ENCODE measurements at places on chromosomes 12 and 14.

GRCh38 chr12:106446419-106447092, 89.0 kb downstream of the POLR3B start:
- DNase-seq, result no peak

DNA sequence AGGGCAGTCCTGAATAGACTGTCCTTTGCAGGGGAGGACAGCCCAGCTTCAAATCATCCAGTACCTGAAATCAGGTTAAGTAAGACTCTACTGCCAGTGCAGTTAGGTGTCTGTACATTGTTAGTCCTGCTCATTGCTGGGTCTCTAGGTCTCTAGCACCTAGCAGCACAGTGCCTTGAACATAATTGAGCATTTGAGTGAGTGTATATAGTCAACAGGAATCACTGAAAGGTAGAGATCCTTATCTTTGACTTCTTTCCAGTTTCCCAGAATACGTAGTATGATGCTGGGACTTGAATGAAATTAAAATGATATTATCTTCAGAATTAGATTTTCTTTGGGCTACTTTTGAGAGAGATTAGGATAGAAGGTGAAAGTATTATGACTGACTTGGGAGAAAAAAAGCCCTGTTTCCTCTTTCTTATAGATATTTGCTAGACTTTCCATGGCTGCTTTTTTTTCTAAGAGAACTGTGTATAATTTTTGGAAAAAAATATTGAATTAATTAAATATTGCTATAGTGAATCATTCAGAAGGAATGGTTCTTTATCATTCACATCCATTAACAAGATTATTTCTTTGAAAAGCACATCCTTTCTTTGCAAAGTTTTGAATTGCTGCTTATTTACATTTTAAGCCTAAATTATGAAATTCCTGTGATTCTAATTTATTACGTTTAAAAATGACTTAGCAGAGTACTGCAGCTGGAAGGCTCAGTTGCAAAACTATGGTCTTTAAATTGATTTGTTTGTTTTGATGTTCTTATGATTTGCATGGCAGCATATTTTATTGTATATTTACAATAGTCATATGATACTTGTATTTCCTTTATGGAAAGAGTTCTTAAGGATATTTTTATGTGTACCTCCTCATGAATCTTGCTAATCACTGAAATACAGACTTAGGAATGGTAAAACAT, 51.6 kb downstream of the PPP4R4 start:
- no peak for DNase-seq

DNA sequence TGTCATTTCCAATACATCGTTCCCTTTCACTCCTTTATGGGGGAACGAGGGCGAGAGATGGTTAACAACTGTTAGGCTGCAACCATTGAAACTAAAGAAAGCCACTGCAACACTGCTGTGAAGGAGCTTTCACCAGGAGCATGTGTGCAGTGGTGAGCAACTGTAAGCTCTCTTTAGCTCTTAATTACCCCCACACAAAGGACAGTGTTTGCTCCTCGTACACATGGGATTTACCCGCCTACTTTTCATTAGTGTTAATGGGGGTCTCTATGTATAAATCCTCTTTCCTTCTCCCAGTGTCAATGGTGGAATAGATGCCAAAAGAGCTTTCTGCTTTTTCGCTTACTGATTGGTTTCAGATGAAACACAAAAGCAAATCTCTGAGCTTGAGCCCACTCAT, 343.1 kb downstream of the FLRT2 start:
- DNase-seq, result no peak

DNA sequence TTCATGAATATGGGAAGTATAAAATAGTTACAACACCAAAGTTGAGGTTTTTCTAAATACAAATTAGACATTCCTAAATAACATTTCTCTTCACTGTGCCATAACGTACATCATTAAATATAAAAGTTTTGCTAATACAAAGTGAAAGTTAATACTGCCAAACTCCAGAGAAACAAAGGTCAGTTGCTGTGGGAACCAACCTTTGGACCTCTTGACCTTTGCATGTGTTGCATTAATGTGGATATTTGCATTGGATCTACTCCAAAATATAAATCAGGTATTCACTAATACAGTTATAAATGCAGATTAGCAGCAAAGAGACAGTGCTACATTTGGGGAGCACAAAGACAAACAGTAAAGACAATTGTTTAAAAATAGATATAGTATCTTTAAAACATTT, 366.0 kb upstream of the USP15 start:
- no peak for DNase-seq

DNA sequence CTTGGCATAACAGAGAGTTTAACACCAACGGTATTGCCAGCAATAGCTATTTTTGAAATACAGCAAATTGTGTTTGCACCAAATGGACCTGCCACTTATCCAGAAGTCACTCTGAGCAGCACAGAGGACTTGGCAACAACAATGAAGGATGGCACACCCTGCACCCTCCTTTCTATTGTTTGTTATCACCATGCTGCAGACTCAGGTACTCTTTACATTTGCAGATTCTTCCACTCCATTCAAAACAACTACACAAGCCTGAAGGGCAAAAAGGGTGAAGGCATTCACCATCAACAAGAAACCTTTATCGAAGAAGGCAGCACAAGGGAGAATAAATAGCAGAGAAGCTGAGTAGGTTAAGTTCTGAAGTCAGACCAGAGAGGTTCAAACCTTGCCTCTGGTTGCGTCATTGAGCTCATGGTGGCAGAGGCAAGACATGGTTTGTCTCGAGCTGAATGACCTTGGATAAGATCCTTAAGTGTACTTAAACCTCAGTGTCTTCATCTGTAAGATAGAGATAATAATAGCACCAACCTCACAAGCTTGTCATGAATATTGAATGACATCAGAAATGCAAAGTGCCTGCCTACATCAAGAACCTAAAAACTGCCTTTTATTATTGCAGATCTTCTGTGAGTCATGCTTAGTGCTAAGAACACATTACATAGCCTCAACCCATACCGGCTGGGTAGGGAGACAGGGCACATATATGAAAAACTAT, 1.4 kb upstream of the ACSM4 start:
- no peak for DNase-seq

- no peak for DNase-seq
These were observed 321.9 kb upstream of the RTL1 start for GRCh38 chr14:101225157-101226152.

DNA sequence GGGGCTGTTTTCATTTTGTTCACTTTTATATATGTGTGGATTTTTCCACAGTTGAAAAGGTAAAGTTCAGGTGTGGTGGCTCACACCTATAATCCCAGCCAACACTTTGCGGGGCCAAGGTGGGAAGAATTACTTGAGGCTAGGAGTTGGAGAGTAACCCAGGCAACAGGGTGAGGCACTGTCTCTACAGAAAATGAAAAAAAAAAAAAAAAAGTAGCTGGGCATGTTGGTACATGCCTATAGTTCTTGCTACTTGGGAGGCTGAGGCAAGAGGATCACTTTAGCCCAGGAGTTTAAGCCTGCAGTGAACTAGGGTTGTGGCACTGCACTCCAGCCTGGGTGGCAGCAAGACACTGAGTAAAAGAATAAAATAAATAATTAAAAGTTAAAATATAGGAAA, 326.5 kb downstream of the NAV3 start:
- no peak for DNase-seq

GRCh38 chr12:41334390-41334789, 146.3 kb downstream of the PDZRN4 start:
- DNase-seq, result no peak

- DNase-seq, result no peak
These were observed 5.6 kb upstream of the ERBB3 start for GRCh38 chr12:56074396-56074795.

DNA sequence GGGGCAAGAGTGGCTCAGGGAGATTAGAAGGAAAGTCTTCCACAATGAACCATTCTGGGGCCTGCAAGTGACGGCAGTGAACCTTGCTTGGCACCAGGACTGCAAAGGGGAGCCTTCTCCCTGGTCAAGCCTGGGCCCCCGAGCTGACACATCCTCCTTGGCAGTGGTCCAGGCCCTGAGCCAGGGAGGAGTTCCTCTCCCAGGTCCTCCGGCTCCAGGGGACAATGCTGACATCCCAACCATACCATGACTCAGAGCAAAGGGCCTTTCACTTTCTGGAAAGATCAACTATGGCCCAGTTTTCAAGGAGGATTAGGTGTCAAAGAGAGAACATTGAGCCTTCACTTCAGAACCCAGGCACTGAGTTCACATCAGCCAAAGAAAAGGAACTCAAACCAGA, 756.5 kb upstream of the TBX3 start:
- no peak for DNase-seq

DNA sequence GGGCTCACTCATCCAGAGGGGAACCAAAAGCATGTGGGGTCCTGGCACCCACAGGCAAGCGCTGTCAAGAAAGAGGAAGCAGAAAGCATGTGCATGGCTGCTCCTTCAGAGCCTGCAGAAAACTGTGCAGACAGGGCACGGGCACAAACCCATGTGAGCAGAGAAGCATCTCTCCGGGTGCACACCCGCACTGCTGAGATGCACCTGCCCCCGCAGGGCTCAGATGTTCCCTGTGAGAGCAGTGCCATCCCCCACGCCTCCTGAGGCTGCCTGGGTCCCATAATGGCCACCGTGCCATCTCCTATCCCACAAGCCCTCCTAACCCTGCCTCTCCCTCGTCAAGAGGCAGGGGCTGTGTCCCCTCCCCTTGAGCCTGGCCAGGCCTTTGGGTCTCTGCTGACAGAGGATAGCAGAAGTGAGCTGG, 32.3 kb upstream of the INF2 start:
- peak; percentile 72 for DNase-seq

GRCh38 chr14:101073598-101073965, 170.1 kb upstream of the RTL1 start:
- DNase-seq, result no peak

DNA sequence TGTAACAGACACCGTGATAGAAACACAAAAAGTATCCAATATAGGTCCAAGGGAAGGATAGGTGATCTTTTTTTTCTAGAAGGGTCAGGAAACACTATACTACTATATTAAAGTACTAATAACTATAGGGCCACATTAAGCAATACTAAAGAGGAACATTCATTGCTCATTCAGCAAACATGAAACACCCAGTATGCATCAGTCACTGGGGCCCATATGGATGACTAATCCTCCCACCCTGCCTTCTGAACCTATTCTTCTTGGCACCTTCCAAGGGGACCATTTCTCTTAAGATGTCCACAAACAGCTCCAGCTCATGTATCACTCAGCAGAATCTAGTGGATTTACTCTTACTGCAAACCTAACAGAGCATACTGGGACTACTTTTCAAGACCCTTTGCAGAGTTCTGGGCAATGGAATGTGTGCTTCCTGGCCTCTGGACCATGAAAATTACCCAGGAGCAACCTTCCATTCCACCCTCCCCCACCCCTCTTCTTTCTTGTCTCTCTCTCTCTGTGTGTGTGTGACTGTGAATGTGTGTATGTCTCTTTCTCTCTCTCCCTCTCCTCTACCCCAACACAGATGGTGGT, 187.9 kb downstream of the EPS8 start:
- DNase-seq, result no peak

DNA sequence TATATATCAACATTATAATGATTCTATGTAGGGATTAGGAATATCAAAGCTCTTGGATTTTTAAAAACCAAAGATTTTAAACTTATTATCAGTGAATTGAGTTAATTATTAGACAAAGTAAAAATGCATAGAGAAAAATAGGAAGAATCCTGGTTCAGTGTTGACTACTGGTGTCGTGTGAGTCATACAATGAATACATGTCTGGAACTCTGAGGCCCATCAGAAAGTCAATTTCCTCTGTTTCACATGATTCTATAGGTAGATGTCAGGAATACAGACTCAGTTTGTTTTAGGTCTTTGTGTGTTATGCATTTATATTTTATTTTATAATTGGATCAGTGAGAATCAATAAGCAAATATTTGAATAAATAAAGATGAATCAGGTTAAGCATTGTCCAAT, 84.5 kb upstream of the RTL1 start:
- DNase-seq, result no peak

DNA sequence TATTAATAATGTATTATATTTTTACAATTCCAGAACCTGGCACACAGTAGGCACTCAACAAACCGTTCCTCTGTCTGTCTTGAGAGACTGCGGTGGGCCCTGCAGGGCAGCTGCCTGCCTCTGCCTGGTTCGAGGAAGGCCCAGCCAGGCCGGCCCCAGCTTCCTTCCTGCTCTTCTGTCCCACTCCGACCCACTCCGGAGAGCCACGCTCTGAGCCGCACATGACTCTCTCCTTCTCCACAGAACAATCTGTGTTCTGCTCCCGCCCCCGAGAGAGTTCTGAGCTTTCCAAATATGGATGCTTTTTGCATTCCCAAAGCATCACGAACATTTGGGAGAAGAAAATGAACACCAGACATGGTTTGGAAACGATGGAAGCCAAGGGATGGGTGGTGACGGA, 57.3 kb downstream of the TTC7B start:
- DNase-seq, result peak; percentile 32

- no peak for DNase-seq
These were observed 92.7 kb downstream of the DYRK2 start for GRCh38 chr12:67741270-67741669.

DNA sequence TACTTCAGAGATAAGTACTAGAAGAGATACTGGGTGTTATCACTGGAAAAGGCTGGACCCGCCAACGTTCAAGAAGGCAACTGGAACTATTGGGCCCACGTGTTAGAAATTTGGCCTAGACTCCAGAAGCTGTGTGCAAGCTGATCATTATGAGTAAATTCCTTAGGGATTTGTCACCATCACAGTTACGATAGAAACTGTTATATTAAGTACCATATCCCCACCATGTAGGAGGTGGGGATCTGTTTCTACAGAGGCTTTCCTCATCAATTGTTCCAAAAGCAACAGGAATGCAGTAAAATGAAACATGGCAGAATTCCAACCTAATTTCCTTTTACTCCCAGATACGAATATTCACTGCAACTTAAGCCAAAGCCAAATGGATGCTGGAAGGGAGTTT, 170.7 kb downstream of the NOVA1 start:
- DNase-seq, result no peak

DNA sequence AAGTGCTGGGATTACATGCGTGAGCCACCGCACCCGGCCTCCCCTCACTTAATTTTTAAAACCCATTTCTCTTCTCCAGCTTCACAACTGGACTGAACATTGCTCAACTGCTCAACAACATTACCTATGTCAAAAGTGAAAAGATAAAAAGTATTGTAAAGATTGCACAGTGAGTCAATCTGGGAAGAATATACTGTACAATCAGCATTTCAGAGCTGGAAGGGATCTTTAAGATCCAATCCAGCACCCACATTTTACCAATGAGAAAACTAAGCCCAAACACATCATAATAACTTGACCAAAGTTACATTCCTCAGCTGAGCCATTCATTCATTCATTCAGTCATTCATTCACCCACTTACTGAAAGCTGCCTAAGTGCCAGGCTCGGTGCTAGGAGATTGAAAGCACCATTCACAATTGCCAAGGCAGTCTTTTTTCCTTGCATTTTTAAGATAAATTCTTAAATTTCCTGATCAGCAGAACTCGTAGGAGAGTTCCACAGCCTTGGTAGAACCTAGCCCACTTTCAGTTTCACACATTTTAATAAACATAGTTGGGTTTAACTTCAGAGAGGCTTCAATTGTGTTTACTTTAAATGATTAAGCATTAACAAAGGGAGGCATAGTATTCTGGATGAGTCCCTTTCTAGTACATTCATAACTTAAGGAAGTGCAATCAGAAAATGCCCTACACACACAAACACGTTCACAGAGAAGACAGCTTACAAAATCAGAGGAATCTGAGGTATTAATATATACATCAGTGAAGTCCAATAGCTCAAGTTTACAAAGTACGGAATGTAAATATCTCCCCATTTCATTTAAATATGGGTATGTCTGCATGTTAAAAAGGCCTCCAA, 3.0 kb downstream of the GALNT4 start:
- DNase-seq, result no peak

GRCh38 chr14:103516426-103517173, 6.0 kb downstream of the CKB start:
- DNase-seq, result no peak
